ENCODE measurements at places on chromosomes 12 and 14.

DNA sequence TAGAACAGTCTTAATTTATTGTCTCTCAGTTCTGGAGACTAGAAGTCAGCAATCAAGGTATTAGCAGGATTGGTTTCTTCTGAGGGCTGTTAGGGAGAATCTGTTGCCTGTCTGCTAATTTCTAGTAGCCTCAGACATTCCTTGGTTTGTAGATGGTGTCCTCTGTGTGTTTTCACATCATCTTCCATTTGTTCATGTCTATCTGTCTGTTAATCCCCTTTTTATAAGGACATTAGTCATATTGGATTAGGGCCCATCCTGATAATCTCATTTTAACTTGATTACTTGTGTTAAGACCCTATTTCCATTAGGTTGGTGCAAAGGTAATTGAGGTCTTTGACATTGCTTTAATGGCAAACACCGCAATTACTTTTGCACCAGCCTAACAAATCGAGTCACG is 34.3 kb downstream of the TBC1D15 start:
- DNase-seq, result no peak

- no peak for DNase-seq
These were observed 41.5 kb upstream of the NPAS3 start for GRCh38 chr14:32896979-32897697.

DNA sequence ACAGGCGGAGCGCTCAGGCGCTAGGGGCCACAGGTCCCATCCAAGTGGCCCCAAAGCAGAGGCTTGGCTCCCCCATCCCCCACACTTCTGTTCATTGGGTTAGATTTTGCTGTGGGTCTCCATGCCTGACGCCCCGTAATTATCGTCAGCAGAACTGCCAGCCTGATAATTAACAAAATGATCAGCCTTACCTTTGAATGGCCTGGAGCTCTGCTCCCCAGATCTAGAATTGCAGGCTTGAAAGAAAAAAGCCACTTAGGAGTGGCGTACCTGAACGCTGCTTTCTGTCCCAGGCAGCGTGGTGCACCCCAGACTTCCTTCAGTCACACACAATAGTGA is 28.7 kb upstream of the LRP1-AS start:
- DNase-seq, result no peak

DNA sequence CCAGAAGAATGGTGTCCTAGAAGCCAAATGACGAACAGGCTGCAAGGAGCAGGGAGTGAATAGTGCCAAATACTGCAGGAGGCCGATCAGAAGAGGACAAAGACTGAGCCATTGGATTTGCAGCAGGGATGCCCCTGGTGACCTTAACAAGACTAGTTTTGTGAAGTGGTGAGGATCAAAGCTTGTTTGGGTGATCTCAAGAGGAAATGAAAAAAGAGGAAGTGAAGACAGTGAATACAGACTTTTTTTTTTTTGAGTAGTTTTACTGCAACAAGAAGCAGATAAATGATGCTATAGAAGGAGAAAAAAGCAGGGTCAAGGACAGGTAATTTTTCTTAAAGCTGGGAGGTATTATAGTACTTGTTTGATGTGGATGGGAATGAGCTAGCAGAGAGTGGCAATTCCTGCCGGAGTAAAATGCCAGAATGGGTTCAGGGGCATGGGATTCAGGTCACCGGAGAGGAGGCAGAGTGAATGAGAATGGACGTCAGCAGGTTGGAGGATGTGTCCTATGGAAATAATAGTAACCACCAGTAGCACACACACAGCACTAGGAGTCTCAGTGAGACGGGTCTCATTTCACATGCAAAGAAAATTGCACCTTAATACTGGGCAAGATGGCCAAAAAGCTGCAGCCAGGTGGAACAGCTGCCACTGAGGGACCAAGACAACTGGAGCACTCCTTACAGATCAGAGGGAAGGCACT is 345.8 kb upstream of the CCDC196 start:
- DNase-seq, result no peak

- DNase-seq, result no peak
These were observed 427.2 kb downstream of the RAD51B start for GRCh38 chr14:68246786-68247105.

DNA sequence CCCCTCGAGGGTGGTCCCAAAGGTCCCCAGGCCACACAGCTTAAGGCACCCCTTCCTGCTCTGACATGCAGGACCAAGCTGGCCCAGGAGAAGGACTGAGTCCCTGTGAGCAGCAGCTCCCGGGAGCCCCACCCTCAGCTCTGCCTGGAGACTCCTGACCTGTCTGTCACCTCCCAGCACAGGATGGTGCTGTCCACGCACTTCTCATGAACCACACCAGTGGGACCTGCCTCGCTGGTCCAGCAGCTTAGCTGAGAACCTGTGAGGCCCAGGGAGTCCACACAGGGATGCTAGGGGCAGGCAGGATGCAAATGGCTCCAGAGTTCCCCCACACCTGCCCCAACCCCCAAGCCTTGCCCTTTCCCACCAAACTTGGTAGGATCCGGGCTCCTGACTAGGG is 27.7 kb downstream of the CCDC85C start:
- no peak for DNase-seq

GRCh38 chr12:62522984-62523383 is 56.4 kb downstream of the MON2 start:
- DNase-seq, result no peak

- no peak for DNase-seq
These were observed 17.5 kb downstream of the ANAPC5 start for GRCh38 chr12:121334513-121335343.

GRCh38 chr12:5173511-5174011 is 129.9 kb downstream of the KCNA5 start:
- no peak for DNase-seq

GRCh38 chr14:61147381-61147821 is 133.7 kb downstream of the TMEM30B start:
- no peak for DNase-seq

GRCh38 chr12:130254461-130255276 is 83.0 kb upstream of the PIWIL1 start:
- no peak for DNase-seq
